GM10248 (cell line): ENCODE measurements at places on chromosomes 1 and 21.

DNA sequence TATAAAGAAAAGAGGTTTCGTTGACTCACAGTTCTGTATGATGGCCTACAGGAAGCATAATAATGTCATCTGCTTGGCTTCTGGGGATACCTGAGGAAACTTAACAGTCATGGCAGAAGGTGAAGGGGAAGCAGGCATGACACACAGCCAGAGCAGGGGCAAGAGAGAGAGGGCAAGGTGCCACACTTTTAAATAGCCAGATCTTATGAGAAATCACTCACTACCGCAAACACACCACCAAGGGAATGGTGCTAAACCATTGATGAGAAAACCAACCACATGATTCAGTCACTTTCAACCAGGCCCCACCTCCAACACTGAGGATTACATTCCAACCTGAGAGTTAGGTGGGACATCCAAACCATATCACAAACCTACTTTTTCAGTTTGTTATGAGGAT, 245.9 kb upstream of the SGIP1 start:
- DNase-seq: no peak

DNA sequence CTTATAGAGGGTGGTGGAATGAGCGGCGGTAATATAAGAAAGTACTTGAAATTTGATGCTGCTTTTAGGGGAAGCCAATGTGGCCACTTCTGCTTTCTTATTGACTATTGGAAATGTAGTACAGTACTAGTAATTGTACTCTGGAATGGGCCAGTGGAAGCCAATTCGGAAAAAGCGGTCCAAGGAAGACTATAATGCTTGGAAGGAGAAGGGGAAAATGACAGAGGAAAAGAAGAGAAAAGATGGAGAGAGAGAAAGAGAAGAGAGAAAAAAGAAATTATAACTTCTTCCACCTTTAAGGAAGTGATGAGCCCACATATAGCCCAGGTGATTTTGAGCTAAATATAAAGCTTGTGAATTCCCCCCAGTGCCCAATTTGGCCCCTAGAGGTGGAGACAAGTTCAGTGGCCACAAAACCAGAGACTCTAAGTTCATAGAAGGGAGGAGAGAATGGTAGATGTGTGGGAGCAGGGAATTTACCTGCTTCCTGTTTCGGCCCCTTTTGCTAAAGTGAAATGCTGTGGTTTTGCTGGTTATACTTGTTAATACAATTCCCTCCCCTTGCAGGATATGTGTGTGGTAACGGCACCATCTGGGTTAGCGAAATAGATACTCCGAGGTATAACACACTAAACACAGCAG, 35.7 kb upstream of the DUSP10 start:
- DNase-seq: peak; percentile 64

GRCh38 chr1:13828454-13829151, 128.6 kb downstream of the PRDM2 start:
- peak; percentile 77 for DNase-seq

GRCh38 chr1:232221802-232222499, 408.0 kb downstream of the SIPA1L2 start:
- DNase-seq: no peak

DNA sequence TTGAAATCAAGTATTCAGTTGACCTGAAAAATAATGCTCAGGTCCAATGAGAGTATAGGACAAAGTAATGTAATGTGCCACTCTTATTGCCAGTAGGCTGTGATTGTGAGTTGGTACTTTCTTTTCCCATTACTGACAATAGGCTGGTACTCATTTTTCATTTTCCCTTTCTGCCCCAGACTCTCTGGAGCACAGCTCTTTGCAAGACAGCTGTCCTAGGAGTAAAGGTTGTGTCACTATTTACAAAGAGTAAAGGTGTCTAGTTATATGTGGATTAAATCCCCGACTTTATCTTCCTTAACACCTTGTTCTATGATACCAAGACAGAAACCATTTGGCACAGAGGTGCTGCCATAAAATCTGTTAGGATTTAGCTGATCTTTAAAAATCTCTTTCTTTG, 32.3 kb upstream of the RASAL2 start:
- no peak for DNase-seq

DNA sequence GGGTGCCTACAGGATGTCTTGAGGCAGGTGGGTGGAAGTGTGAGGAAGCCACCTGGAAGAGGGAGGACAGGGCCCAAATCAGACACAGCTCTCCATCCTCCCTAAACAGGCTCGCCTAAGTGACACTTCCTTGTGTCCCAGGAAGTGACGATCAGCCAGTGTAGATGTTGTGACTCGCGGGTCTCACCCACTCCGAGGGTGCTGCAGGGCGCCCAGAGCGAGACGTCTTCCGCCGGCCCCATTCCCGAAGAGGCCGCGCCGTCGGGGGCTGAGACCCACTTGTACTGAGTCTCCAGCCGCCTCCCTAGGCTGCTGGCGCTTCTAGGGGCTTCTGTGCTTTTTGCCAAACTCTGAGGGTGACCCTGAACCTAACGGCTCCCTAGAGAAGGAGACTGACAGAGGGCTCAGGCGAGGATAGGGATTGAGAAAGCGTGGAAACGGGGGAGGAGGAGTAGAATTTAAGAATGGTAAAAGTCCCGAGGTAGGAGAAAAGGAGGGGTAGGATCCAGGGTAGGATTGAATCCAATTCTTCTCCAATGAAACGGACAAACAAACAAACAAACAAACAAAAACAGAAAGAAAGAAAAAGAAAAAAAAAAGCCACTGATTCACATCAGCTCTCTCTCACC, 543 bp upstream of the MARK1 start:
- DNase-seq: peak; percentile 39

GRCh38 chr1:115068826-115069585, 20.3 kb downstream of the TSPAN2 start:
- no peak for DNase-seq

DNA sequence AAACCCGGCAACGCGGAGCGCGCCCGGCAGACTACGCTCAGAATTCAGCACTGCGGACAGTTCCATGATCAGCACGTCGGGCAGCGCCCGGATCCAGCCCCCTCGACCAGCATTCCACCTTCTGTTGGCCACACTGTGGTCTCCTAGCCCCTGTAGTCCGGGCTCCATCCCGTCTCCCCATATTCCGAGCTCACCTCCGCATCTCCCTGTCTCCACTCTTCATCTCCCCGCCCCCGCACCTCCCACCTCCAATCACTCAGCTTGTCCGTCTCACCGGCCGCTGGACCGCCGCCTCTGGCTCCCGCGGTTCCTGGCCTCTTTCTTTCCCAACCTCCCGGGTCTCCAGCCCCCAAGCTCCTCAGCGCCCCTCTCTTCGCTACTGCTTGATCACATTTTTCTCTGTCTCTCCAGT, 500 bp downstream of the EPHA10 start:
- peak; percentile 73 for DNase-seq

DNA sequence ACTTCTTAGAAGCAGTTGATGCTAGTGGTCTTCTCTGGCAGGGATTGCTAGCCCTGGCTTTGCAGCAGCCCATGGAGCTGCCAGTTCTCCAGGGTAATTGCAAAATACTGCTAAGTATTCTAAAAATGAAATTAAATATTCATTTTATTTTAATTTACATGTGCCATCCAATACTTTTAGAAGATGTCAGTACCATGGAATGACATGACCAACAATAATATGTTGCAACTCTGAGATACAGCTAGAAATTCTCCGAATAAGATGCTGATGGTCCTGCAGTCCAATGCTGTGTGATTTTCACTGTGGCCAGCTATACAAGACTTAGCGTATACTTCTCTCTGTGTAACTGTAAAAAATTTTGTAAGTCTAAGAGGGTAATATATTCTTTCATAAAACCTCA, 20.0 kb upstream of the WARS2 start:
- DNase-seq: no peak

- peak; percentile 59 for DNase-seq
These were observed 34.6 kb upstream of the DOCK7 start for GRCh38 chr1:62722796-62723195.

DNA sequence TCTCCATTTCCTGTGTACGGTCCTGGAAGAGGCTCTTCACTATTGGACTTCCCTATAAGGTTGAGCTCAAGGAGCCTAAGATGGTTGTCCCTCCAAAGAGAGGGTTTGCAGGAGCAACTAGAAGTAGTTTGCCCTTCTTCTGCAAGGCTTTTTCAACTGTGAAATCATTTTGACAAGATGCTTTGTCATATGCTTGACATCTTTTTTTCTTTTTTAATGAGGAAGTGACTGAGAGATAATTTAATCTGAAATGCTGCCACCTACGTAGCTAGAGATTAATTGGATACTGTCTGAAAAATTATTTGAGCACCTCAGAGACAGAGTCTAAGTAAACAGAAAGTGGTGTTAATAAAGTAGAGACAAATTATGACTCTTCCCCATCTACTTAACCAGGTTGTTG, 97.0 kb downstream of the CHRM3 start:
- no peak for DNase-seq

- no peak for DNase-seq
These were observed 4.6 kb downstream of the CD244 start for GRCh38 chr1:160858097-160858496.

DNA sequence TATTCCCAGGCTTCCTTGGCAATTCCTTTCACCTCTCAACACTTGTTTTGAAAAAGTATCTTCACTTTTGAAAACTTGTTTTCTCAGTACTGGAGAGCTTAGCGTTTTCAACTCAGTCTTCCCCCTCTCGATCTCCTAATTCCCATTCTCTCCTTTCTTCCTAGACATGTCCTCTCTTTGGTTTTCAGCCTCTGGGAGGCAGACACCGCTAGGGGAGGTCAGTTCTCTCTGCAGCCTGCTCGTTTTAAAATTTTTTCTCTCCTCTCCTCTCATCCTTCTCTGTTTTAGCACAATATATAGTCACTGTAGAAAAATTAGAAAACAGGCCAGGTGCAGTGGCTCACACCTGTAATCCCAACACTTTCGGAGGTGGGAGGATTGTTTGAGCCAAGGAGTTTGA, 12.6 kb upstream of the RHEX start:
- DNase-seq: no peak

GRCh38 chr1:167708940-167709389, 12.8 kb upstream of the MPZL1 start:
- DNase-seq: no peak

- no peak for DNase-seq
These were observed 52.6 kb upstream of the ANGPTL1 start for GRCh38 chr1:178923512-178923911.

- no peak for DNase-seq
These were observed 62.6 kb upstream of the ATP2B4 start for GRCh38 chr1:203564024-203564423.

- no peak for DNase-seq
These were observed 10.2 kb downstream of the PPFIA4 start for GRCh38 chr1:203036537-203036936.

DNA sequence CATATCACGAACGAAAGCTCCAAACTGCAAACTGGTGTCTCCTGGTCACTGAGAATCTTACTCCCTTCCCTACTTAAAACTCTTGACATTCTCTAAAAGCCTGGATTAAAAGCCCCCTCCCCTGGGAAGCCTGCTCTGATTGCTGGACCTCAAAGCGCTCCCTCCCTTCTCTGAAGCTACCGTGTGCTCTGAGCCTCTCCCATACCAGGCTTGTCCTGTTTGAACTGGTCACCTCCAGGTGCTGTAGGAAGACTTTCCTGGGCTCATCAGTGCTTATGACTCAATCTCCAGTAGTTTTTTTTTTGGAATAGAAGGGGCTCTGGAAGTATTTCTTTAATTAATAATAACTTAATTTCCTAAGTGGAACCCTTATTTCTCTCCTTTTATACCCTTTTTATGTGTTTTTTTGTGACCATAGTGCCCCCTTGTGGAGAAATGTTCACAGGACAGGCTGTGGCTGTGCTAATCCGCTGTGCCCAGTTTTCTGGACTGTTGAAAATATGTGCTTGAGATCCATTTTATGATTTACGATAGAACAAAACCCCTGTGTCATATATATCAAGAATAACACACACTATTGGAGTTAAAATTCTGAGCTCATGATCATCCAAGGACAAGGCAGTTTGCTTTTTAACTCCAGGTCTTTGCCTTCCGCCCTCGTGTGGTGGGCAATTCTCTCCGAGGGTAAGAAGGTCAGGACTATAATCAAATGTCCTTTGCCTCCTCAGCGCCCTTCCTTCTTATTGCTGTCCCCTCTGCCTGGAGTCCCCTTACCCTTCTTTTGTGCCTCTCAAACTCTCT, 16.9 kb downstream of the MTARC1 start:
- peak; percentile 40 for DNase-seq

- no peak for DNase-seq
These were observed 55.3 kb upstream of the BOLA1 start for GRCh38 chr1:149844101-149844500.

GRCh38 chr21:18499761-18500376, 96.3 kb upstream of the TMPRSS15 start:
- DNase-seq: no peak

- DNase-seq: no peak
These were observed 777 bp upstream of the TRIM67 start for GRCh38 chr1:231160895-231161666.

GRCh38 chr21:32483293-32483595, 70.7 kb downstream of the EVA1C start:
- DNase-seq: no peak

GRCh38 chr1:31753707-31754349, 10.3 kb downstream of the ADGRB2 start:
- no peak for DNase-seq

- no peak for DNase-seq
These were observed 5.9 kb upstream of the LHX9 start for GRCh38 chr1:197911111-197911856.

DNA sequence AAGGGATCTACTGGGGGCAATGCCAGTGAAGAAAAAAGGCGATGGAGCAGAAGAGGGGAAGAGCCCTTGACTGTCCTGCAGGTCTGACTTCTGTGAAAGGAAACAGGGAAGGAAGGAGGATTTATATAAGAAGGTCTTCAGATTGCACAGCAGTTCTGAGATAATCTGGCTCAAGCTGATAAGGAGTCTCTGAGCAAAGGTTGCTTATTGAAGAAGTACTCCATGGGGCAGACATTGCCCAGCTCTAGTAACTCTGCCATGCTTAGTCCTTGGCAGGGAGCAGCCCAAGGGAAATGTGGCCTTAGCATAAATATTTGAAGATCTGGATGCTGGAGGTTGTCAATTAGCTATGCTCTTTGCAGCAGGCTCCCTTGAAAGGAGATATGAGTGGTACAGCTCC, 15.9 kb upstream of the TTF2 start:
- no peak for DNase-seq

DNA sequence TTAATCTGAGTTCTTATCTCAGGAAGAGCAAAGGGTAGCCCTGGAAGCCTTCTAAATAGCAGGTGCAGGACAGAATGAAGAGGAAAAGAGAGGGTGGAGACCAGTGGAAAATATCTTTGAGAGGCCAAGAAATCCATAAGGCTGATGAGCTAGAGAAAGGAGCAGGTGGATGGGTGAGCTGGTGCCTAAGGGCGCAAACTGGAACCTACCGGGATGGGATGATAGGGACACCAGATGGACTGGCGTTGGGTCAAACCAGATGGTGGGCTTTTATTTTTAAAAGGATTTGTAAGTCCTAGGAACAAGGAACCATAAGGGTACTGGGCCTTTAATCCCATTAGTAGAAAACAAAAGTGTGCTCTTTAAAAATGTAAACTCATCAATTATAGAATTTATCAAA, 59.7 kb downstream of the RGL1 start:
- no peak for DNase-seq

DNA sequence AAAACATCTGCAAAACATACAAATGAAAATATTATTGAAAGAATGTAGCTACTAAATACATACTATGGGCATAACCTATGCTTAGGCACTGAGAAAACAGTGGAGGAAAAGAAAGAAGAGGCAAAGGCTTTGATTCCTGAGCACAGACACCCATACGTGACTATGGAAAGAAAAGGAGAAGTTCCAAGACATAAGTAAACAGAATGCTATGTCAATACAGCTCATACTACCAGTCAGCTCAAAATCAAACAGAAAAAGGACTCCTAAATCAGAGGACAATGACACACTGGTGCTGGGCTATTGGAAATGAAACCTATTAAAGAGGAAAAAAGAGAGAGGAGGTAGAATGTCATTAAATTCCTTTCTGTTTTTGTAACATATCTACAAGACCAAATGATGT, 225.4 kb downstream of the SMYD3 start:
- DNase-seq: no peak
